Stimulated activated naive CD4-positive, alpha-beta T cell treated with Interleukin-2 at 50 U/mL for 16 hours (primary cell): ENCODE measurements at places on chromosomes 12 and 14.

GRCh38 chr12:92784797-92785562 lies 82.2 kb downstream of the PLEKHG7 start:
- no peak for DNase-seq

DNA sequence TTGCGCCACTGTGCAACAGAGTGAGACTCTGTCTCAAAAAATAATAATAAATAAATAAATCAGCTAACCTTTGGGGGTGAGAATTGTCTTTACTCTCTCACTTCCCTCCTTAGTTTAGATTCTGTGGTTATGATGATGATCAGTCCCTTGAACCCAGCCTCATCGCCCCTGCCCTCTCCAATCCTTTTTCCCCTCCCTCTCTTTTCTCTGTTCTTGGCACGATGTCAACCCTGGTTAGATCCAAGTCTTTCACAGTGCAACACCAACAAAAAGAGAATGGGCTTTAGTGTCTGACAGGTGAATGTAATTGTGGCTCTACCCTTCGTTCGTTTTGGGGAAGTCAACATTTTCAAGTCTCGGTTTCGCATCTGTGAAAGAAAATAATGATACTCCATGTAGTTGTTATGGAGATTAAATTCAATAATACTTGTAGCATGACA lies 59.0 kb downstream of the NTN4 start:
- no peak for DNase-seq

DNA sequence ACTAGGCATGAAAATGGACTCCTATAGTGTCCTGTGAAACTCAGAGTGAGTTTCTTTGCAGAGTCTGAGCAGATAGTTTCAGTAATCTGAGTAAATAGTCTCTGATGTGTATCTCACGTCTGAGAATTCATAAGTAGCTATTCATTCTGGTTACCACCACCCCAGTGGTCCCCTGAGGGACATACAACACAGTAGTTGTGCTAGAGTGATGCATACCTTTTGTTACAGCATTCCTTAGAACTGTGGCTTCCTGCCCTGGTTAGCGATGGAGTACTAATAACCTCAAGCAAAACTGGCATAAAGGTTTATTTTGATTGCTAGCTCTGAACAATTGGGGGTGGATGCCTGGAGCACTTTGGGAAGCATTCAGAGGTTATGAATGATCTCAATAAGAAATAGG lies 114.7 kb downstream of the DAAM1 start:
- DNase-seq = no peak

GRCh38 chr12:120529641-120530417 lies 871 bp upstream of the COQ5 start:
- no peak for DNase-seq
